ENCODE measurements at places on chromosomes 12 and 14.

GRCh38 chr12:7032990-7033389 lies 14.7 kb upstream of the LPCAT3 start:
- no peak for DNase-seq

GRCh38 chr12:2482938-2483660 lies 311.7 kb upstream of the FKBP4 start:
- DNase-seq = no peak

DNA sequence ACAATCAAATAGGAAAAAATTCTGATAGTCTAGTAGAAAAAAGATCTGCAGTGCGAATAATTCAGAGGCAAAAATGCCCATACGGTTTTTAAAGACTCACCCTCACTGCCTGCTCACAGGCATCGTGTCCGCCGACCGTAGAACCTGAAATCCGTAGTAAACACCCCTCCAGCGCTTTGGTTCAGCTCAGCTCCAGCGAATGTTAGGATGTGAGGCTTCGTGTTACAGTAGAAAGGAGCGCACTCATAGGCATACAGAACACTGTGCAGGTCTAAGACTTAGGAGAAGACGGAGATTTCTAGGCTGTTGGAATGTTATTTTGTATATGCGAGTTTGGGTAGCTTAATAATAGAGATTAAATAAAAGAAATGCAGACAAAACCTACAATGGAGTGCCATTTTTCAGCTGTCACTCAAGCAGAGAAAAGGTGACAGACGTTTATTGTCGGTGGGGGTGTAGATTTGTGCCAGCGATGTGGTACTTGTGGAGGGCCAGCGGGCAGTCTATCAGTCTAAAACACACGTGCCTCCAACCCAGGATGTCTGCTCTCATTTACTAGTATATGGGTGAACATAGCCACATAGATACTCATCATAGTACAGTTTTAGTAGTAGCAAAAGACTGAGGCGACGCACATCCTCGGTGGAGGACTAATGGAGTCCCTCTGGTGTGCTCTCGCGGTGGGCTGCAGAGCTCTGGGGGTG lies 25.7 kb downstream of the SFSWAP start:
- DNase-seq = no peak

- no peak for DNase-seq
Observed at GRCh38 chr12:22677781-22678574, 53.0 kb downstream of the ETNK1 start.

GRCh38 chr14:77097006-77097699 lies 905 bp upstream of the CIPC start:
- no peak for DNase-seq

DNA sequence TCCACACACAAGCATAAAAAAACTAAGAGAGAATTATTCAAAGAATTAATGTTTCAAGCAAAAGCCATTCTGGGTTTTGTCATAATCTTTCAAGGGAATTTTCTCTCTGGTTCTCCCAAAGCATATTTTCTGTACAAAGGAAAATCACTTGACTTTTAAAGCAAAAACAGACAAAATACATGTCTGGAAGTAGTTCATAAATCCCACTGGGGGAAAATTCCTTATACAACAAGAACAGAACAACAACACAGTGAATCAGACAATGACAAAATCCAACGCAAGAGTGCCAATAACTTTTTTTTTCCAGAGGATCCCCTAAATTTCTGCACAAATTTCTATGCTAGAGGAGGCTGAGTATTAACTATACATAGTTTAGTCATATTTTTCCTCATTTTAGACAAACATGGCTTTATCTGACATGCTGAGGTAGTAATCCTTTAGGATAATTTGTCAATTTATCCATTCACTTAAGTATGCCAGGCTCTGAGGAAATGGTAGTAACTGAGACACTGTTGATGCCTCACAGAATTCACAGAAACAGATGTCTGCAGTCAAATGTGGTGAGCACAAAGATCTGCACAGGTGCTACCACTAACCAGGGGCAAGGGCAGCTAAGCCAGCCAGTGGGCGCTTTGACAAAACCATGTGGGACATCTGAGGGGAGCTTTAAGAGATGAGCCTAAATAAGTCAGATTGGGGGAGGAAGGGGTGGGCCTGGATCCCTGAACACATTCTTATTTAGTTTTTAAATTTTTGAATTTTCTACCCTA lies 38.0 kb downstream of the GRIP1 start:
- no peak for DNase-seq

Measured in stimulated activated CD8-positive, alpha-beta memory T cell treated with anti-CD3 and anti-CD28 coated beads, Interleukin-4, amount 100 ng/mL, for 48 hours (primary cell).